ENCODE measurements at places on chromosomes 1 and 21. TPM values are rescaled to one million over a fixed set of nuclear protein-coding genes. Genes with fewer than 3 reads are reported as not detected.

Gene MYBPH
- not detected for total RNA-seq

Gene SELL
- 0.28 TPM for total RNA-seq

Gene TMEM52
- total RNA-seq = 0.36 TPM

Gene TRIM58
- not detected for total RNA-seq

Gene SAMSN1
- total RNA-seq = not detected

Gene MUTYH
- 10.1 TPM for total RNA-seq

Gene RHD
- not detected for total RNA-seq

Gene GPR153
- total RNA-seq = 1.0 TPM

Gene KCNT2
- total RNA-seq = not detected

Gene LDLRAP1
- 9.4 TPM for total RNA-seq

Measured in A549 treated with CpdA at 1 μM for 4 hours (cell line).